NCI-H524 (cell line): ENCODE measurements at places on chromosomes 7 and 10.

DNA sequence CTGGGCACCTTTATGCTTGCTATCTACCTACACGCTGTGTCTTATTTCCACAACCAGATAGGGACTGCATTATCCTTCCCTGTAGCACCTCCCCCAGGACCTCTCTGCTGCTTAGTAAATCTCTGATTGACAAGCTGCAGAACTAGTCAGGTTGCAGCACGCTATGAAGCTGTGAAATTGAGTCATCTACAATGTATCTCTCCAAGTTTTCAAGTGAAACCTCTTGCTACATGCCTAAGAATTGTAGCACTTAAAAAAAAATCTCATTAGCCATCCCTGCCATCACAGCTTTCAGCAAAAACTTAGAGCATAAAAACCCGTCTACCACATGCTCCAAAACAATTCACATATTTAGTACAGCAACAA lies 69.7 kb upstream of the FGFR2 start:
- DNase-seq = no peak

GRCh38 chr7:153518201-153518984 lies 533.8 kb upstream of the DPP6 start:
- no peak for DNase-seq

DNA sequence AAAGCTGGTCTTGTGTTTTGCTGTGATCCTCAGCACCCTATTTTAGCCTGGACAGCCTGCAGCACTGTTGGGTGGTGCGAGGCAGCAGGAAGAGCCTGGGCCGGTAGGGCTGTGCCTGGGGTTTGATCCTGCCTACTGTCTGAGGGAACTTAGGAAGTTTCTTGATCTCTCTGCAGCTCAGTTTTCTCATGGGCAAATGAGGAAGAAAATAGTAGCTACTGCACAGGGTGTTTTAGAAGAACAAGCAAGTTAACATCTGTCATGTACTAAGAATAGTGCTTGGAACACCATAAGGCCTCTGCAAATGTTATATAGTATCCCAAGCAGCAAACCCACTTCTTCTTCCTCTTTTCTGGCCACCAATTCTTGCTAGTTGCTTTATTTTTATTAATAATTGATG lies 12.0 kb upstream of the AGR2 start:
- no peak for DNase-seq

DNA sequence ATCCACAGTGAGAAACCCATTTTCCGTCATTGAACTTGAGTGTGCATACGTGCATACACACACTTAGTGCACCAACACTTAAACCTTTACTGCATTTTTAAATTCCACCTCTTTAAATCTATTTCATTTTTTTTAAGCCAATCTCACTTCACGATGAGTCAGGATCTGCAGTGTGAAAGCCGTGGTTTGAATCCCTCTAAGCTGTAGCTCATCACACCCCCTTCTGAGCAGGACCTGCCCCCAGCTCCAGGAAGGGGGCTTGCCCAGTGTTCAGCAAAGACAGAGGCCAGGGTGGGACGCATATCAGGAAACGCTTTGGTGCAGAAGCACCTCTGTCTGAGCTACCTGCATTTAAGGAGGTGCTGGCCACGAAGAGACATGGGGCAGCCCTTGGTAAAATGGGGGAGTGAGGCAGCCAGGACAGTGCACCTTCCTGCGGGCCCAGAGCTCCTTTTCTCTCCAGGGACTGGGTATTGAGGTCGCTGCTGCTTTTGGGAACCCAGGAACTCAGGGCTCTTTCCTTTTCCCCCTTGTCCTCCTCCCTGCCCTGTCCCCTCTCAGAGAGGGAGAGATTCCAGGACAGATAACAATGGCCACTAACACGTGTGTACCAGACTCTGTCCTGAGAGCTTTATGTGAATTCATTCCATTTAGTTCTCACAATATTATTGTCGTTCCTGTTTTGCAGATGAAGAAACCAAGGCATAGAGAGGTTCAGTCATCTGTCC lies 21.7 kb downstream of the ZNF316 start:
- no peak for DNase-seq

- DNase-seq = no peak
These were observed 3.0 kb downstream of the AFAP1L2 start for GRCh38 chr10:114401195-114401791.

DNA sequence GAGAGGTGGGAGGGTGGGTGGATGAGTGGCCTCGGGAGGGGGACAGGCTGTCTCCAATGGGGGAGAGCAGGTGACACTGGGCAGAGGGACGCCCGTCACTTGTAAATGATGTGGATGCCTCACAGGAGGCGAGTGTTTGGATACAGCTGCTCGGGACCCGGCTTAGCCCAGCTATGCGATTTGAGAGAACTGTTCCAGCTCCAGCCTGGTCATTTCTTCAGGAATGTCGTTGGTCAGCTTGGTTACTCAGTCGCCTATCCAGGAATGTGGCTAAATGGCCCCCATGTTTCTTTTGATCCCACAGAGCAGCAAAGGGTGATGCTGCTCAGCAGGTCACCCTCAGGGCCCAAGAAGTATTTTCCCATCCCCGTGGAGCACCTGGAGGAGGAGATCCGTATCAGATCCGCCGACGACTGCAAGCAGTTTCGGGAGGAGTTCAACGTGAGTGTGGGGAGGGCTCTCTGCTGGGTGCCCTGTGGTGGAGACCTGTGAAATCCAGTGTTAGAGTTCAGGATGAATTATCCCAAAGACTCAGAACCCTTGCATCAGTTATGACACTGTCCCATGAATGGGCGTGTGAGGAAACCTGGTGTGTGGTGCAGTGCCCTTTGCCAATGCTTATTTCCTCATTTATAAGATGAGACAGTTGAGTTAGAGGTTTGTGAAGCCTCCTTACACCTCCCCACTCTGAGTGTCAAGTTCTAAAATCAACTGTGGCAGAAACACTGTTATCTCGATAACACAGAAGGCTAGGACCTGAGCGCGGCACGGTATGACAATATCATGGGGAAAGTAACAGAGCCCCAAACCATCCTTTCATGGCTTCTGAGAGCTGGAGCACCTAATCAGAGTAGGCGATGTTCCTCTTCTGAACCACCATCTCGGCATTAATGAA lies 76.8 kb downstream of the MKI67 start:
- DNase-seq = no peak

DNA sequence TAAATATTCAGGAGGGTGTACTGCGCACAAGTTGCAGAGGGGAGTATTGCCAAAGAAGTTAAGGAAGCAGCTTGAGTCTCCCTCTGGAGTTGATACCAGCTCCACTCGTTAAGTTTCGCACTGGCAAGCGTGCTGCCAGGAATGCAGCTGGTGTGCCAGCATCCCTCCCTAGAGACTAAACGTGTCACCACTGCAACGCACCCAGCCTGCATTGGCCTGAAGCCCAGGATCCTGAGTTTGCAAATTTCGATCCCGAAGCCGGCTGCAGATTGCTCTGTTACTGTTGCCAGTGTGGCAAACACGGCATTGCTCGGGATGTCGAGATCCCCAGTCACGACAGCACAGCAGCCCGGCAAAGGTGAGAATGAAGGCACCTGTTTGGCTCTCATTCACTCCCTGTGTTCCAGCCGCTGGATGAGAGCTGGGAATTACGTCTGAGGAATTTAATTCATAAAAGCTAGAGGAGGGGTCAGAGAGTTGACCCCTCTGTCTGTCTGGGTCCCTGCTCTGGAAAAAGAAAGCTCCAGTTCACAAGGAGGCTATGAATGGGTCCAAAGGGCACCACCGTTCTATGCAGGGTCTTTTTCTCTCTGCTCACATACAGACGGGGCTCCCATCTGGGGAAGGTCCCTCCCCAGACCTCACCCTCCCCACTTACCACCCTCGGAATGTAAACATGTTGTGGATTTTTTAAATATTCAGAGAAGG lies 61.0 kb downstream of the NRP1 start:
- DNase-seq = no peak

DNA sequence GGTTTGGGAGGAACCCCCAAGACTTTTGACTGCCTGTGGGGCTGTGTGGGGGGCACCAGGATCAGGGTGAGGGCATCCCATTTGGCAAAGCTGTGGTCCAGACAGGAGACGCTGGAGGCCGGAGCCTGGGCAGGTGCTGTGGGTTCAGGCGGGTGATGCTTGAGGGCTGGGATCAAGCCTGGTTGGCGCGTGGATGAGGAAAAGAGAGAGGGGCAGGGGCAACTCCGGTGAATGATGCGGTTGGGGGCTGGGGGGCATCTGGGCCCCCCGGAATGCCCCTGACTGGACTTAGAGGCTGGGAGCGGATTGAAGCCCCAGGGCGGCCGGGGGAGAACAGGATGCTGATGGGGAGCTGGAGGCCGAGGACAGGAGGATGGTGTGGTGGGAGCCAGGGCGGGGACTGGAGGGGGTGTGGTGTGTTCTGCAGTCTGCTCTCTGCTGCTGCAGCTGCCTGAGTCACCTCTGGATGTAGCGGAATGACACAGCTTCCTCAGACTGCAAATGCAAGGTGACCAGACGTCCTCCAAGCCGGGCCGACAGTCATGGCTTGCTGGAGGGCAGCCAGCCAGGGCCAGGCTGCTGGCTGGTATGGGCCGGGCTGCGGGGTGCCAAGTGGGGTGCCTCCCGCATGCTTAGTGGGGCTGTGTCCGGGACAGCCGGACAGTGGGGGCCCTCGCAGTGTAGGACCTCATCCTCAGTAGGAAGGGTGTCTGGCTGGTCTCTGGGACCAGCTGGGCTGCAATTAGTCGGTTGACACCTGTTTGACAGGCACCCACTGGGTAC lies 3.2 kb downstream of the MAFK start:
- no peak for DNase-seq

DNA sequence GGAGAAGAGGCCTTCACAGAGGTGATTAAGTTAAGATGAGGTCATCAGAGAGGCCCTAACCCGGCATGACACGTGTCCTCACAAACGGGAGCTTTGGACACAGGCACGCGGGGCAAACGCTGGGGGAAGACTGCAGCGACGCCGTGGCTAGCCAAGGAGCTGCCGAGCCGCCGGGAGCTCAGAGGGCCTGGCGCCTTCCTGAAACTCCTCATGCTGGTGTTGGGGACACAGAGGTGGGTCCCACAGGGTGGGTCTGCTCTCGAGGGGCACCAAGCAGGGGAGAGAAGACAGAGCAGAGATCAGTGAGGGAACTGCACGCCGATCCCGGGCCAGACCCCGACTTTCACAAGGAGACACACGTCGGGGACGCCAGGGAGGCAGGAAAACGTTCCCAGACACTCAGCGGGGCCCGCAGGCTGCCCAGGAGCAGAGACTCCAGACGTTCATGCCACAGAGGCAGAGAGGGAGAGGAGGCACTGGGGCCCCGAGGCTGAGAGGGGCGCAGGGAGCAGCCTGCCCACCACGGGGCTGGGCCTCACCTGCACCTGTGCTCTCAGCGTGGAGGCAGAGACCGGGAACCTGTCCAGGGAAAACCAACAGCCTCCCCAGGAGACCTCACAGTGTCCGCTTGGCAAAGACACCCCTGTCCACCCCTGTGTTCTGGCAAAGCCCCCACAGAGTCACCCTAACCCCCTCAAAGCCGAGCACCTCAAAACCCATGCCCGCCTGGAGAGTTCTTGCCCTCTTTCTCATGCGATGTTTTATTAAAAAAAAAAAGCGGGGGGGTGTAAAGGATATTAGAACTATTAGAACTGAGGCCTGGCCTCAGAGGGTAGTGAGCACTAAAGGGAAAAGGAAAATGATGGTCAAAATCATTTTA lies 103.8 kb downstream of the PDGFA start:
- DNase-seq = no peak

GRCh38 chr7:17181482-17181881 lies 117.0 kb upstream of the AHR start:
- no peak for DNase-seq

DNA sequence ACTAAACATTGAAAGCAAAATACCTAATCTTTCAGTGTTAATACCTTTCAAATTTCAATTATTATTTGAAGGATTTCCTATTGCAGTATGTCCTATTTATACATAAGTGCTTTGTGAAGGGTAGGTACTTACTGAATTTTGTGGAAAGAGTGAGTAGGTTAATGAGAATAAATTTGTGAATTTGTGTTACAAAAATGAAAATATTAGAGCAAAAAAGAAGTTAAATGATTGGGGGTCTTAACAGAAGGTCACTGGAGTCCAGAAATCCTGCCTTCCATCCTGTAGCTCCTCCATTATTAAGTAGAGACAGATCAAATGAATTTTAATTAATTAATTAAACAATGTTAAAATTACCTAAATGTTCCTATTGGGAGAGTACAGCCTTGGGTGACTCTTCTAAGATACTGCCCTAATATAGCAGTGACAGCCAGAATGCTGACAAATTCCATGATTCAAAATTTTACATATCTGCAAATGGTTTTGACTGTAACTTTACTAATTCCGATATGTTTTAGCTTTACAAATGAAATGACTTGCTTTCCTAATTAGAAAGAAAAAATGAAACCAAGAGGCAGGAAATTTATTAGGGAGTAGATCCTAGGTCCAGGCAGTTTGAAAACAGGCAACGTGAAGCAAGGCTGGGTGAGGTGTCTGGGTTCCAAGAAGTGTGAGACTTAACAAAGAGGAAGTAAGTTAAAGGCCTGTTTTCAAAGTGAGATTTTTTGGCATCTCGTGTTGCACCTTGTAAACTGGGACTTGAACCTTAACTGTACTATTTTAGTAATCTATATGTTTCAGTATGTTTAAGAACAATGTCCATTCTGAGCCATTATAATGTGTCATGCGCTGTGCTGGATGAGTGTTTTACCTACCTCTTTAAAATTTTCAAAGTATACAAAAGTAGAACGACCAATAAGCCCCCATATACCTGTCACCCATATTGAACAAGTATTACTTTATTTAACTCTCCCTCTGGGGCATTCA lies 1.5 kb downstream of the PIK3CG start:
- no peak for DNase-seq

DNA sequence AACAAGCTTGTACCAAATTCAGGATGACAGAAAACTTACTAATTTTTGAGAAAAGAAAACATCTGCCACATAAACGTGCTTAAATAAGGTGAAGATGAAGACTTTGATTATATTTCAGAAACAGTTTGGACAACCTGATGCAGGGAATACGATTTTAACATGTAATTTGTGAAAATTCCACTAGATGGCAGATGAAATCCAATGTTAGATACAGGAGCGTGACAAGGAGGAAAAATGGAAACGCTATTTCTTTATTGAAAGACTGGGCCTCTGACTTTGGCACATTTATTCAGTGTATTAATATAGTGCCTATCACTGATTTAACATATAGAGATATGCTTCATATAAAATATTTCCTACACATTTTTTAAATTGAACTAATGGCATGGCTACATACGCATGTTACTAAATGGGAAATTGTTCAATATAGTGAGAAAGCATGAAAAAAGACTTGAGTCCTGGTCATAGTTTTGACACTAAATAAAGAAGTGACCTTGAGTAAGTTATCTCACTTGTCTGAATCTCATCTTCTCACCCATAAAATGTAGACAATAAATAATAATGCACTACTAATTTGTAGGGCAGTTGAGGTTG lies 60.7 kb downstream of the CD36 start:
- peak; percentile 56 for DNase-seq

DNA sequence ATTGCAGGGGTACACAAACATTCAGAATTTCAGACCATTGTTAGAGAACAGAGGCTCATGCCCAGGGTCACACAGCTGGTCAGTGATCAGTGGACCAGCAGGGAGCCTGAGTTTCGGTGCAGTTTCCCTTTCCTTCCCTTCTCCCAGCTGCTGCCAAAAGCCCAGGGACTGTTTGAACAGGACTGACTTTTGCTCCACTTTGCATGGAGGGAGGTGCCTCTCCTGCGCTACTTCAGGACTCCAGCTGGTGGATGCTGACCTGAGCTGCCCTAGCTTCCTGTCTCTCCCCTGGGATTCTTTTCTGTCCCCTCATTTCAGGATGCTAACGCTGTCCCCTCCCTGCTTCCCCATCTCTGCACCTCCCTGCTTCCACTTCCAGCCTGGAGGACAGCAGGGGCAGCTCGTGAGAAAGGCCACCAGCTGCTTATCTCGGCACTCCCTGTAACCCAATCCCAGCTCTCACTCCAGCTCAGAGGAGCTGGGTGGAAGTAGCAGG lies 14.5 kb downstream of the SH2D4B start:
- peak; percentile 34 for DNase-seq

GRCh38 chr7:508461-509170 lies 11.0 kb downstream of the PDGFA start:
- DNase-seq = no peak
